ENCODE measurements at places on chromosomes 6 and 20.

DNA sequence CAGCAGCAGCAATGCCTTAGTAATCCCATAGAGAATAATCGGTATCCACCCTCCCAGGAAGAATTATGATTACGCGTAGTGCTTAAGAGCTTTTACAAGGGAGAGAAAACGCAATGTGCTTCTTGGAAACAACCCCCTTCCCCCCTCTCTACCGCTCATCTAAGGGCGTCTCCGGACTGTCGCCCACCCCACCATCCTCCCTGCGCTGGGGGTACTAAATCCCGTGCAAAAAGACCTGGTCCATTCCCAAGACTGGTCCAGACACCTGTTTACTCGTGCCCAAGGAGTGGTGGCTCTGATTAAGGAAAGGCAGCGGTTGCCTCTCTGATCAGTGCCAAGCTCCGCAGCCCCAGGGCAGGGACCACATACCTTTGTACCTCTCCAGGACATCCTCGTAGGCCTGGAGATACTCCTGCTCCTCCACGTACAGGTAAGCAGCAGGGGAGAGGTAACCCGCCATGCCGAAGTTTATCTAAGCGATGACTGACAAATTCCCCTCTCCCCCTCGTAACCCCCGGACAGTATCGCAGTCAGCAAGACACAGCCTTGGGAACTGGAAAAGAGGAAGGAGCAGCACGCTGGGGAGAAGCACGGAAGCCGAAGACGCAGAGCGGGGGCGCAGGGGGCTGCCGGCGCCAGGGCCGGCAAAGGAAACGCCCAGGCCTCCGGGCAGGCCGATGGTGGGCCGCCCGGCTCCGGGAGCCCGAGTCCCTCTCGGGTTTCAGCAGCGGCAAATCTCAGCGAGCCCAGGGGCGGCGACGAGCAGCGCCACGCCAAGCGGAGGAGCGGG is 112.0 kb upstream of the BEND6 start:
- peak; percentile 62 for DNase-seq

- DNase-seq, result peak; percentile 53
Observed at GRCh38 chr6:3885262-3886036, 36.3 kb downstream of the FAM50B start.

- no peak for DNase-seq
Observed at GRCh38 chr6:17405944-17406245, 12.5 kb downstream of the CAP2 start.

- DNase-seq, result no peak
Observed at GRCh38 chr6:106973018-106973835, 1.3 kb downstream of the CD24 start.

- DNase-seq, result no peak
Observed at GRCh38 chr20:39736434-39737327, 774.5 kb downstream of the DHX35 start.

GRCh38 chr6:31822036-31822821 is 5.3 kb upstream of the HSPA1B start:
- DNase-seq, result peak; percentile 80

- no peak for DNase-seq
Observed at GRCh38 chr20:17916433-17916891, 52.1 kb downstream of the SNX5 start.

GRCh38 chr20:37245216-37246150 is 16.1 kb downstream of the GHRH start:
- no peak for DNase-seq

DNA sequence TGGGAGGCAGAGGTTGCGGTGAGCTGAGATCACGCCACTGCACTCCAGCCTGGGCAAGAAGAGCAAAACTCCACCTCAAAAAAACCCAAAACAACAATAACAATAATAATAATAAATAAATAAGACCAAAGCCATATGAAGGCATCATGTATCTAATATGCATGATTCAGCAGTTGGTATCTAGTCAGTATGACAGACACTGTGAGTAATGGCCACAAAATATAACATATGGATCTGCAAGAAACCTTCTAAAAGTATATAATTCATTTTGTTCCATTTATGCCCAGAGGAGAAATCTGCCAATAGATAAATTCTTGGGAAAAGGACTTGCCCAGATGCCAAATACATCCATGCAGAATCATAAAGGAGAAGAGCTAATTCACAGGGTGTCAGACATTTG is 252.3 kb downstream of the BTBD9 start:
- DNase-seq, result no peak

DNA sequence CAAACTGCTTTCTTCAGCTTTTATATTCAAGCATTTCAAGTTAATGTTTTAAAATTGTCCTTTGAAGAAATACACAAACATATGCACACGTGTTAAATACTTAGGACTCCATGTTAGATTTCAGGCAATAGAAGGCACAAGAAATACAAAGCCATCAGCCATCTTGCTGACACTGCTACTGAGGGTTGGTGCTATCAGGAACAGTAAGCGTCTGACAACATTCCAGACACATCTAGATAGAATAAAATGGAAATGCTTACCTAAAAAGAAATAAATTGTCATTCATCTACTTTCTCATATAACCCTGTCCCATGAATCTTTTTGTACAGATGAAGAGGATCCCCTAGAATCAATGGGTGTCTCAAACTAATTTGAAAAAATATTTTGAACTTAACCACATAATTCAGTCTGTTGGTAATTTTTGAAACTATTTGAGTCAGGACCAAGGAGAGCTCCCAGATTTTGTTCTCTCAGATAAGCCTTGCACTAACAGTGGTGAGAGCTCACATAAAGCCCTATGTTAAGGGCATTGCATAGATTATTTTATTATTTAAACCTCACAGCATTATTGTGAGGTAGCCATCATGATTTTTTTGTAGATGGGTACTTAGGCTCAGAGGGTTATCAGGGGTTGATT is 631.1 kb upstream of the POU3F2 start:
- no peak for DNase-seq

DNA sequence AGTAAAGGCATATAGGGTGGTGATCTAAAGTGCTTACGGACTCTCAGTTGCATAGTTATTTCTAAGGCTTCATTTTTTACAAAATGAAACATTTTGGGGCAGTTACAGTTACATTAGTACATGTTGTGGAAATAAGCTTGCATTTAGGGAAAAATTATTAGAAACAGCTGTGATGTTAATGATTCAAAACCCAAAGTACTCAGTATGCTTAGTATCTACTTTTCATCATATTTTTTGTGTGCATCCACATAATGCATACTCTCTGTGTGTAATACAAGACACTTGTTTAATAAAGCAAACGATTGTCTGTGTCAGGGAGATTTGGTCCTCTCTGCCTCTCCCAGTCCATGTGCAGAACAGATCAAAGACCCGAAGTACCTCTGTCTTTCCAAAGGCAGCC is 11.4 kb upstream of the TBX18 start:
- DNase-seq, result no peak

DNA sequence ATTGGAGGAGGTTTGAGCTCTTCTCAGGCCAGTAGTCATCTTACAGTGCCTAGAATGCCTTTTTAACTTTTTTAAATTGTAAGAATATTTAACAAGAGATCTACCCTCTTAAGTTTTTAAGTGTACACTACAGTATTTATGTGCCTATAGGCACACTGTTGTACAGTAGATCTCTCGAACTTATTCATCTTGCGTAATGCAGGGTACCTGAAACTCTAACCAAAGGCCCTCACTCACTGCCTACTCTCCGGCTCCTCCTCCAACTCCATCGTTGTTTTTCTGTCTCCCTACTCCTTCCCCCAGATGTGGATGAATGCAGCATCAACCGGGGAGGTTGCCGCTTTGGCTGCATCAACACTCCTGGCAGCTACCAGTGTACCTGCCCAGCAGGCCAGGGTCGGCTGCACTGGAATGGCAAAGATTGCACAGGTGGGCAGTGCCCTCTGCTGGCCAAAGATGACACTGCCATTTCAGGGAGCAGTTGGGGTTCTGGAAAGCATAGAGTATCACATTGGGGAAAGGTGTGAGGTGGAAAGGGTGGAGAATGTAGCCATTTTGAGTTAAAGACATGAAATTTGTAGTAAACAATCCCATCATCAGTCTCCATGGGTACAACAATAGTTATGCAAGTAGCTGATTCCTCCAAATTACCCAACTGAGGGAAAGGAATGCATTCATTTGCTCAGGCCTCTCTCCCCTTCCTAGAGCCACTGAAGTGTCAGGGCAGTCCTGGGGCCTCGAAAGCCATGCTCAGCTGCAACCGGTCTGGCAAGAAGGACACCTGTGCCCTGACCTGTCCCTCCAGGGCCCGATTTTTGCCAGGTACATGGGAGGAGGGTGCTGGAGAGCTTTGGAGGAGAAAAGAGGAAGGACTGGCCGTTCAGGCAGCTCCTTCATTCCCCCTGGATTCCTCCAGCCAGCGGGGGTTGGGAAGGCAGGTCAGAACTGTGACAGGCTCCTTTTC is 18.4 kb upstream of the ZNF76 start:
- DNase-seq, result peak; percentile 65

- no peak for DNase-seq
Observed at GRCh38 chr6:121858986-121859385, 423.5 kb downstream of the GJA1 start.

DNA sequence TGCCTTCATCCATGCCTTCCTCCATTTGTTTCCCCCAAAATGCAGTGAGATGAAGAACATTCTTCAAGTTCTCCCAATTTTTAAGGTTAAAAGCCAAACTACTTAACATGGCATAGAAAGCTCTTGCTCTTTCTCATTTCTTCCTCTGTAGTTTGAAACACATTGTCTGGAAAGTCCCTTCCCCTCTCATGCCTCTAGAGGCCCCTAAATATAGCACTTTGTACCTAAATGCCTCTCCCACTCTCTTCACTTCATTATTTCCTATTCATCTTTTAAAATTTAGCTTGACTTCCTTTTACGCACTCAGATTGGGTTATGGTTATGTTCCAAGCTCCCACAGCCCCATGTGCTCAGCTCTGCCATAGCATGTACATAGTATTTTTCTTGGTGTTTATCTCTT is 389.3 kb downstream of the HDGFL1 start:
- no peak for DNase-seq
